Activated CD8-positive, alpha-beta memory T cell treated with anti-CD3 and anti-CD28 coated beads for 4 hours (primary cell): ENCODE measurements at places on chromosomes 3 and 15.

DNA sequence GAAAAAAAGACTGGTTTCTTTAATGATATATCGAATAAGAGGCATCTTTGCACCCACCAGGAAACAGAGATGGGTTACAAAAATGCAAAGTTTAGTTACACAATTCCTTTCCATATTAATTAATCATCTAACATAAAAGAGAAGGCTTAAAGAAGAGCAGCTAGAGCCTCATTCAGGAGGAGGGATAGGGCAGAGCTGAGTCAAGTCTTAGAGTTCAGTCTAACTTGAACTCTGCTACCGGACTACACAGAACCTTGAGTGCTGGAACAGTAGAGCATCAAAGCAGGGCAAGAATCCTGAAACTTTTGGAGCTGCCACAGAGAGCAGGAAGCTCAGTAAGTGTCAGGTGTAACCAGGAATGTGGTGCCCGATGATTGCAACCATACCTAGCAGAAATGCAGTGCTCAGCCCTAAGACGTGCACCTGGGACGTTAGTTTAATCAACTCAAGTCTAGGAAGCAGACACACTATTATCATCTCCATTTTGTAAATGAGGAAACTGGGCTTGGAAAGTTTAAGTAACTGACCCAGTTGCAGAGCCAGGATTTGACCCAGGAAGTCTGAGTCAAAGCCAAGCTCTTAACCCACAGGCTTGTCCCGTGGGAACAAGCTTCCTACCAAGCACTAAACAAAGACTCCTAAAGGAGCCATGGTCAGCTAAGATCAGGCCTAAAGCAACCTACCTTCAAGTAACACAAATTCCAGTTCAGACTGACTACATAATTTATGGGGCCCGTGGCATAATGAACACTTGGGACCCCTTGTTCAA, 187.4 kb downstream of the FOXP1 start:
- no peak for DNase-seq

DNA sequence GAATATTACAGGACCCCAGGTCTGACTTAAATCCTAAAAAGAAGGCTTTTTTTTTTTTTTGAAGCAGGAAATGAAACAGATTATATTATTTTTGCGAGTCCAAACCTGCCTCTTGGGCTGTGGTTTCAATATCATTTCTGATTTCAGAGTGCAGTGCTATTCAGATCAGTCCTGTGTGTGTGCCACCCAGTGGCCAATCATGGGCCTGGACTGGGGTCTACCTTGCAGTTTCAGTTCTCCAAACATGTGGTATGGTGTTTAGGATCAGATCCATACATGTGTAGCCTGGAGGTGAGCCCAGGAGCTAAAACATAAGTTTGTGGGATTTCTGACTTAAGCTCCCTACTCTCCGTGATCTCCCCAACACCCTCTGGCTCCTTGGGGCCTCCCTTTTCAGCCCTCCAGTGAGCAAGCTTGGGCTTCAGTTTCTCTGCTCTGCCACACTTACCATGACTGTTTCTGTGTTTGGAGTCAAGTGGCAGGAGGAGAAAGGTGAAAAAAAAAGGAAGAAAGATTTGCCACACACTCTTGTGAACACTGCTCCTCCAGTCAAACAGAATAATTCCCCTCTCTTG, 12.1 kb upstream of the THSD4 start:
- DNase-seq, result no peak

- DNase-seq, result no peak
Measured at GRCh38 chr15:99983171-99983885, 250.1 kb upstream of the LYSMD4 start.

GRCh38 chr3:140236836-140237501, 302.0 kb downstream of the CLSTN2 start:
- DNase-seq, result no peak

- DNase-seq, result no peak
Measured at GRCh38 chr3:11407644-11408043, 135.4 kb downstream of the ATG7 start.

DNA sequence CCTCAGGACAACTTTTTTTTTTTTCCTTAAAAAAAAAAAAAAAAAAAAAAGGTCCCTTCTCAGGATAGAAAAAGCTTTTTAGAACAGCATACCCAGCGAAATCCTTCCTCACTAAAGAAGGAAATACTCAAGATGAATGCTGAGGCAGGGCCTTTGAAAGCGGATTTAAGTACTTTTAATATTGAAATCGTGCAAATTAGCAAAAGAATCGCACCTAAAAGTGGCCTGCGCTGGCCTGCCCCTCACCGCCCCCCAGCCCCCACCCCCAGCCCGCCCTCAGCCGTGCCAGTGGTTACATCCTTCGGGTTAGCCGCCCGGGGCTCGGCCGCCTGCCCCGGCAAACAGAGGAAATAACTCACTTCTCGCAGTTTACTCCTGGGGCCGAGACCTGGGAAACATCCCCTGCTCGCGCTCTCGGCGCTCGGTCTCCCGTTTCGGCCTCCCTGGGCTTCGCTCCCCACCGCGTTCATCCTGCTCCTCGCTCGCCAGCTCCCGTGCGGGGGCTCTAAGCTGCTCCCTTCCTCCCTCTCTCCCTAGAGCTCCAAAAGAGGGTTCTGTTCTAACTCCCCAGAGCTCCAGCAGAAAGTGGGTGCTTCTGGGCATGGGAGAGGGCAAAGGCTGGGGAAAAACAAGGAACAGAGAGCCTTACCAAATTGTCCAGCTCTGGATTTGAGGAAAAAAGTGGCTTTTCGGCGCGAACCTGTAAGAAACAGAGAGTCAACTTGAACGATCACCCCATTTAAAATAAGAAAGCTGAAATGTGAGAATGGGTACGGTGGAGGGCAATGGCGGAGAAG, 5.2 kb downstream of the MEIS2 start:
- DNase-seq, result no peak

DNA sequence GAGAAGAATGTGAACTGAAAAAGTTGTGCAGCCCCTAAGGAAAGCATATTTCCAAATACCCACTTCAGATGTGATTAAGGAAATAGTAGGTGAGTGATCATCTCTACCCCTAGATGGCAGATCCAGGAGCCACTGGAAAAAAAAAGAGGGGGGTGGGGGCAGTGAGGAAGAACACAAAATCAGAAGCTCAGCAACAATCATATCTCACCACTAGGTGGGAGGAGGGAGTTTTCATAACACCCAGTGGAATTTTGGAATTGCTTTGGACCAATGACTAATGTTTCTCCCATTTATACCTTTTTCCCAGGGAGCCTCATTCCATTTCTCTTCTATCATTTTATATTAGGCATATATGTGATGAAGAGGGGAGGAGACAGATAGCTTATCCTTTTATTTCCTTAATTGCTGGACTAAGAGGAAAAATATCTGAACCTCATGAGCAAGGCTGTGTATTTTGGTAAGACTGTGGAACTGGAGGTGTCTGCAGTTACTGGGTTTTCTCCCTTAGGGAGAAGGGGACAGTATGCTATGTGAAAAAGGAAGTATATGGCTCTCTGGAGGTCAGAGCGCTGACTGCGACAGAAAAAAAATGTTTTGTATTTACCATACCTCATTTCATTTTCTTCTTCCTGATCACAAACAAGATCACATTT, 363.4 kb downstream of the GAP43 start:
- no peak for DNase-seq

- DNase-seq, result no peak
Measured at GRCh38 chr3:192905980-192906678, 11.5 kb downstream of the MB21D2 start.

DNA sequence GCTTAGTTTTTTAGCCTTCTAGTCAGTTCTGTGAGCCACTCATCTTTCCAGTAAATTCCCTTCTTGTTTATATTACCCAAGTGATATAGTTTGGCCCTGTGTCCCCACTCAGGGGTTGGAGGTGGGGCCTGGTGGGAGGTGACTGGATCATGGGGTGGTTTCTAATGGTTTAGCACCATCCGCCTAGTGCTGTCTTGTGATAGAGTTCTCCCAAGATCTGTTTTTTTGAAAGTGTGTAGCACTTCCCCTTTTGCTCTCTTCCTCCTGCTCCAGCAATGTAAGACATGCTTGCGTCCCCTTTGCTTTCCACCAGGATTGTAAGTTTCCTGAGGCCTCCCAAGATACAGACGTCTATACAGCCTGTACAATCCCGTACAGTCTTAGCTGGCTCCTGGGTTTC, 53.7 kb upstream of the INO80 start:
- DNase-seq, result no peak

- no peak for DNase-seq
Measured at GRCh38 chr3:162395496-162395895, 898.9 kb downstream of the OTOL1 start.

GRCh38 chr15:56832125-56832524, 86.3 kb upstream of the TCF12 start:
- DNase-seq, result no peak

DNA sequence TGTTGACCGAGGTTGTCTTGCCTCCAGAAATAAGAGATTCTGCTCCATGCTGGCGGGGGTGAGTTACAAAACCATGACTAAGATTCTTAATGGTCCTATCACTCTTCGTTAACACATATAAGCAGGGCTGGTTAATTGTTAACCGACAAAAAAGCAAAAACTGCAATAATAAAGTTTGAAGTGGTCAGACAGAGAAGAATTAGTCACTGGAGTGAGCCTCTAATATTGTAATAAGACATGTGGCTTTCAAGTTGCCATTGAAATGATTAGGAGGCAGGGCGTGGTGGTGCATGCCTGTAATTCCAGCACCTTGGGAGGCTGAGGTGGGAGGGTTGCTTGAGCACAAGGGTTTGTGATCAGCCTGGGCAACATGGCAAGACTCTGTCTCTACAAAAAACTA, 78.4 kb upstream of the NR2F2 start:
- no peak for DNase-seq

DNA sequence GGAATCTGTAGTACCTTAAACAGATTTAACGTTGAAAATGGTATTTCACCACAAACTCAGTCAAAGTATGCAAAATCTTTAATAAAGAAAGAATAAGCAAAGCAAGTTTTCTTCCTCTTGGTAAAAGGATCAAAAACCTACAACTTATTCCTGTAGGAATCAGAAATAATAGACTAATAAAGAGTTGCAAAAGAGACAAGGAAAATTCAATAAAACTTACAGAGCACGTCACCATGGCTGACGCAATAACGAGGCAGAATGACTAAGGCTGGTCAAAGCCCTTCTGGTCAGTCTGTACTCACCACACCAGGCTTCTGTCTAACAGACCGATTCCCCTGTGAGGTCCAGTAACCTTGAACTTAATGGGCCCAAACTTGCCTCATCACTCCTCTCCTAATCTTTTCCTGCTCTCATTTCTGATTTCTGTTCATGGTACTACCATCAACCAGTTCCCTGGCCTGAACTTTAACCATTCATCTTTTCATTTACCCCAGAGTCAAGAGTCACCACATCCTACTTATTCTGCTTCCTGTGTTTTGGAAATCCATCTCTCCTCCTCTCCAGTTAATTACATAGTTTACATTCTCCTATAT, 5.0 kb downstream of the MASP1 start:
- no peak for DNase-seq

DNA sequence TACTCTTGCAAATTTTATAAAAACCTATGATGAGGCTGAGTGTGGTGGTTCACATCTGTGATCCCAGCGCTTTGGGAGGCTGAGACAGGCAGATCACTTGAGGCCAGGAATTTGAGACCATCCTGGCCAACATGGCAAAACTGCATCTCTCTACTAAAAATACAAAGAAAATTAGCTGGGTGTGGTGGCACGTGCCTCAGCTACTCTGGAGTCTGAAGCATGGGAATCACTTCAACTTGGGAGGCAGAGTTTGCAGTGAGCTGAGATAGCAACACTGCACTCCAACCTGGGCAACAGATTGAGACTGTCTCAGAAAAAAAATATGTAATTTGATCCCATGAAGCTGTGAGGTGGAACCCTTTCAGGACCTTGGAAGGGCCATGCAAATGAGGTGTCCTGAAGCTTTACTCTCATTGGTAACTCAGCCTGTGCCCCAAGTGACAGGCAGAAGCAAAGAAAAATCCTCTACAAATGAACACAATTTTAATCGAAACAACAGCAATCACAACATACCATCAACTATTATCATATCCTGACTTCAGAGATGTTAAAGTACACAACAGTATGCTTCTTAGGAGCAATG, 84.6 kb upstream of the CDV3 start:
- DNase-seq, result no peak

DNA sequence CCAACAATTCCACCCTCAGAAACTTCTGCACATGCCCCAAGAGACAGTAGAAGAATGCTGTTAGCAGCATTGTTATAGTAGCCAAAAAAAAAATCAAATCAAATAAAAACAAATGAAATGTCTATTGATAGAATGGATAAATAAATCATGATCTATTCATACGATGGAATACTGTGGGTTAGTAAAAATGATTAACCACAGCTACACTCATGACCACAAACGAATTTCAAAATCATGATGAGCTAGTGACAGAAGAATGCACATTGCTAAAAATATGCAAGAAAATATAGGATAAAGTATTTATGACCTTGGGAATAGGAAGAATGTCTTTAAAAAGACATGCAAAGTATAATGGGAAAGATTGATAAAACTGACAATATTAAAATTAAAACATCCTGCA, 57.5 kb upstream of the ACAN start:
- DNase-seq, result no peak

- no peak for DNase-seq
Measured at GRCh38 chr15:69608661-69609060, 156.0 kb downstream of the RPLP1 start.

- no peak for DNase-seq
Measured at GRCh38 chr3:108022256-108023150, 68.3 kb downstream of the CD47 start.

DNA sequence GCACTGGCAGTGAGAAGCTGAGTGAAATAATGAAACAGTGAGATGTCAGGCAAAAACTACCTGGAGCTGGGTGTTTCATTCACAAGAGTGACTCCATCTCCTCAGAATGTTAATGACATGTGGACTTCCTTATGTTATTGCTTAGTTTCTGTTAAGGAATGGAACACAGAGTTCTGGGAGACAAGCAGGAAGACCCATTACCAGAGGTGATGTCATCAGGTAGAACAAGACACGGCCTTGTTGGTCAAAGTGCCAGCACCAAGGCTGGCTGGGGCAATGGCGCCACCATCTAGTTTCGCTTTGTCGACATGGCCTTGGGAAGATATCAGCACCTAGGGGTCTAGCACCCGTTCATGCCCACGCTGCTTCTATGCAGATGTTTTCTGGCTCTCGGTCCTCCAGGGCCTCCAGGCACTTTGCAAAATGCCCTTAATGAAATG, 252.2 kb downstream of the FAM43A start:
- no peak for DNase-seq

GRCh38 chr3:133849346-133849745, 43.7 kb downstream of the SRPRB start:
- no peak for DNase-seq

GRCh38 chr15:68315035-68315434, 37.5 kb downstream of the FEM1B start:
- DNase-seq, result no peak

DNA sequence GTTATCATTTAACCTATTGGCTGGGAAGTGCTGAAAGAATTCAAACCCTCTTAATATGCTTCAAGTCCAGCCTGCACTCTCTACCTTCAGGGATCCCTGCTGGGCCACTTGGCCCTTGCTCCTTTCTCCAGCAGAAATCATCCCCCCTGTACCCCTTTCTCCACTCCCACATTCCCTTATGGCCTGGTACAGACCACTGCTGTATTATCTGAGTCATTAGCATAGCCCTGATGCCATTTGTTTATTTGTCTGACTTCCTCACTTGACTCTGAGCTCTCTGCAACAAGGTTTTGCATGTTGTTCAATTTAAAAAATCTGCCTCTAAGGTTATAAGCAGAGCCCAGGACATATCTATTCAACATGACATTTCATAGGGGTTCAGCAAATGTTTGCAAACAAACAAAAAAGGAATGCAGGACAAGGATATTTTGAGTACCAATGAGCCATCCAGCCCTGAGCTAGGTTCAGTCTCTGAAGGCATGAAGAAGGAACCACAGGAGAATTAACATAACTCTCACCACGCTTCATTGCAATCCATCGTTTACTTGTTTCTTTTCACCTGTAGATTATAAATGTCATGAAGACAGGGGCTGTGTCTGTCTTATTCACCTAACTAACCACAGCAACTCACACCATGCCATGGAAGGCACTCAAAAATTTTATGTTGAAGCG, 26.6 kb upstream of the HES1 start:
- no peak for DNase-seq
